Amygdala (tissue), 56 donors: ENCODE measurements at places on chromosomes 7 and 10.

DNA sequence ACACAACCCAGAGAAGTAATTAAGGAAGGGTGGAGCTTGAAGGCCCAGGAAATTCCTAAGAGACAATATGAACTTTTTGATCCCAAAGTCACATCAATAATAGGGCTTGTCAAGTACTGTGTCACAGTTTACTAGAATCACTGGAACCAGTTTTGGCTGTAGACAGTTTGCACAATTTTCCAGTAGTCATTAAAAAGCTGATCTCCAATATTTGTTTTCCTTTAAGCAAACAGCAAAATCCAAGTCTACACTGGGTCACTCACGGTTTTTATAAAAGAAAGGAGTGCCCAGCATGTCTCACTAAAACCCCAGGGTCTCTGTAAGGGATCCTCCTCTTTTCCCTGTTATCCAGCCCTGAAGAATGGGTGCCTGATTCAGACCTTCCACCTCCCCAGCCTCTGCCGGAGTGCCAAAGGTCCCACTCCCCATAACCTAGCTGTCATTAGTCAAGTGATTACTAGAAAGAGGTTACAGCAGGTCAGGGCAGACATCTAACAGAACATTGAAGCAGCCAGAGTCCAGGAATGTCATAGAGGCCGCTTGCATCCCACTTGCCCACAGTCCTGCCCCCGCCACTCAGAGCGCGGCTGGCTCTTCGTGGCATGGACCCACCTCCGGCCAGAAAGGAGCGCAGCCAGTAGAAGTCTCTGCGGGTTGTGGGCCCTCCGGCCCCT, 552 bp downstream of the SLC25A16 start:
- no peak for DNase-seq

DNA sequence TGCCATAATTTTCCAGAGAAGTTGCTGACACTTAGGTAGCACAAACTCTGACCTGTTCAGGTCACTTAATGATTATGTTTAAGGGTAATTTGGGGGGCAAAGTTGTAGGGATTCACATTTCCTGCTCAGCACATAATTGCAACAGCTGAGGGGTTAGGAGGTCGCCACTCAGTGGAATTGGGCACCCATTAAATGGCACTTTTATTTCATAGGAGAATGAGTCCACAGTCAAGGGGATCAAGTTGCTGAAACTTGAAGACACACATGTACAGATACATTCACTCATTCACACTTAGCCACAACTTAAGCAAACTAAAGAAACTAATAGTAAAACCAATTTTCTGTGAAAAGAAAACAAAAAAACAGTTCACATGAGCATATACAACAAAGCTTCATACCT, 1.5 kb downstream of the PCDH15 start:
- DNase-seq = no peak

DNA sequence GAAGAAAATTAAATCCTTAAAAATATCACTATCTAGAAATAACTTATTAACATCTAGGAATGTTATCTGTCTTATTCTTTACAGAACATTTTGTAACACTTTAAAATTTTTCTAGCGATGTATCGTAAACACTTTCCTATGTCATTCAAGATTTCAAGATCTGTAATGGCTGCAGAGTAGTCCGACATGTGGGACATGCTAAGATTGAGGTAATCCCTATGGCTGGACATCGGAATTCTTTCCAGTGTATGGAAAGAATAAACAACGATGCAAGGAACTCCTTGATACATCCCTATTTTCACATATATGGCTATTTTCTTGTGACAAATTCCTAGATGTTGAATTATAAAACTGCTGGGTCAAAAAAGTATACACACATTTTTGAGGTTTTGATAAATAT, 37.5 kb downstream of the GNA12 start:
- DNase-seq = no peak

DNA sequence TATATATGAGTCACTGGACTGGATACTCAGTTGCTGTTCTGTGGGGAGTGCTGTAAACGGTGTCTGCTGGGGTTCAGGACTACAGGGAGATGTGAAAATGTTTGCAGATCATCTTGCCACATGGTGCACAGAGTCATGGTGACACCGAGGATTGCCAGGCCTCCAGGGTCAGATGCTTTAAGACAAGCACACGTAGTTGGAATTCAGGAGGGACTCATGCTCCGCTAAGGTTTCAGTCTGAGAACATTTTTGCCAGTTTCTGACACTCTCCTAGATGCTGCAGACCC, 211.3 kb downstream of the CXCL12 start:
- DNase-seq = no peak

DNA sequence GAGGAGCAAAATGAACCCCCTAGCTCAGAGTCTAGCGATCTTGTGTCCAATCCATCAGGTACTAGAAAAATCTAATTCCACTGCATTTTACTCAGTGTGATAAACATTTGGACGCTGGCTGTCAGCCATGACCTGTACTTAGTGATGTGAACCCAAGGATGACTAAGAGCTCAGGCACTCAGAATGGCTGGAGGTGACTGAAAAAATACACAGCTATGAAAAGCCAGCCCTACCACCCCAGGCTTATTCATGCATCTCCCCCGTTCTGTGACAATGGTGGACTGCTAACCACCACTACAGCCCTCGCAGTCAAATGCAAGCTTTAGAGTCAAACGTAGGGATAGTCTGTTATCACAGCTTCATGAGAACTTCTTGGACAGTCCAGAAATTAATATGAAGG, 14.9 kb downstream of the AFAP1L2 start:
- no peak for DNase-seq
